Activated T-helper 1 cell treated with anti-CD3 and anti-CD28 coated beads, Interleukin-12 subunit alpha, Interleukin-12 subunit beta, Interleukin-2, Interleukin-4 antibody, amounts not matched to agents 30 ng/mL and 10 ng/mL and 1 ng/mL, durations not matched to agents 14 hours and 24 hours and 36 hours (primary cell): ENCODE measurements at places on chromosomes 11 and 22. TPM values are rescaled to one million over a fixed set of nuclear protein-coding genes. Genes with fewer than 3 reads are reported as not detected.

Gene HEPHL1
- not detected in 2 replicates for total RNA-seq

Gene TRIM48
- not detected in 2 replicates for total RNA-seq

Gene MYBPC3
- total RNA-seq, result not detected in 2 replicates

Gene ZNF215
- total RNA-seq, result 1.8 and 2.1 TPM in 2 replicates

Gene SLC29A2
- total RNA-seq, result 14.3 and 16.6 TPM in 2 replicates

Gene TMA7B
- 1.3 and 1.7 TPM in 2 replicates for total RNA-seq

DNA sequence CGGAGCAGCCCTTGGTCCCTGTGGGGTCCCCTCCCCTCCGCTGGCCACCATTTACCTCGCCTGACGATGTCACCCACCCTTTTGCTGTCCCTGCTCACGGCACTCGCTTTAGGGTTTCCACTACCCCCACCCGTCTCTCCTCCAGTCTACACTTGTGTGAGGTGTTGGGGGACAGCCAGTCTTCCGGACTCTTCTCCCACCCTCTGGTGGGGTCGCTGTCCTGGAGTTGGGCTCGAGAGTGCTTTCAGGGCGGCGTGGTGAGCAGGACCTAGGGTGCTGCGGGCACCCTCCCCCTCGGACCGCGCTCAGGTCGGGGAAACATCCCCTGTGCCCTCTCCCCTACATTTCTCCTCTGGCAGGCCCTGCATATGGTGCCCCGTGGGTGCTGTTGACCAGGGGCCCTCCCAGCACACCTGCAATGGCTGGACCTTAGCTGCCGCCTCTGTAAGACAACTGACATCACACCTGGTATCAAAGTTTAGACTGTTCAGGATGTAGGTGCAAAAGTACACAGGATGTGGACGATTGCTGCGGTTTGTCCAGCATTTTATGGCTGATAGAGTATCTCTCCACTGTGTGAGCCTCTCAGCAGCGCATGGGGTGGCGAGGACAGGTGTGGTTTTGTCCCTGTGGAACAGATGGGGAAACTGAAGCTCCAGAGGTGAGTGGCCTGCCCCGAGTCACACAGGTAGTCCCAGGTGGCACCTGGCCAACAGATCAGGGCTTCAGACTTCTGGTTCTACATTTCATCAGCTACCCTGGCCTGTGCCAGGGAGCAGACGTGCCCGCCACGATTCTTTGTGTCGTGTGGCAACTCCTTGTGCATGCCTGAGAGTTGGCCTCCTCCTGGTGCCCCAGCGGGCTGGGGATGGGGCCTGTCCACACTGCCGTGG is 1.2 kb downstream of the GRK2 start:
- H3K4me1 ChIP-seq, result peaks cover 79% of the 10 kb centered on the region
- H3K36me3 ChIP-seq, result peaks cover 50% of the 10 kb centered on the region
- no peaks in the 10 kb centered on the region for H3K27me3 ChIP-seq

DNA sequence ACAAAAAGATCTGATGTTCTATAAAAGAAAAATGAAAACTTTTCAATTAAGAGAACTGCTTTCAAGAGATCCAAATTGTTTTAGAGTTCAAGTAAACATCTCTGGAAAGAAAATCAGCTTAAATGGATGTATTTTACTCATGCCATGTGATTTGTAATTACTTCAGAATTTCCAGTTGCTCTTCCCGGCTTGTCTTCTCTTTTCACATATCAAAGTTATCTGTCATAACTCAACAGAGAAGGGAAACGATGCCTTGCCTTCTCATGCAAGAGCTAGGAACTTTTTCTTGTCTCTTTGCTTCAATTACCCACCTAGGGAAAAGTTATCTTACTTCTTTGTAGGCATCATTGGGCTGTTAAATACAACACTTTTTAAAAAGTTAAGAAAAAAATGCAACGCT is 255.2 kb upstream of the POU2AF2 start:
- DNase-seq, result no peak
- no peaks in the 10 kb centered on the region for H3K36me3 ChIP-seq
- no peak overlapping the region for H3K27ac ChIP-seq
- H3K4me1 ChIP-seq, result no peaks in the 10 kb centered on the region

- no peak overlapping the region for H3K27ac ChIP-seq
- H3K36me3 ChIP-seq, result no peaks in the 10 kb centered on the region
- H3K4me1 ChIP-seq, result no peaks in the 10 kb centered on the region
- no peak for DNase-seq
Observed at GRCh38 chr11:45560155-45560912, 105.1 kb downstream of the CHST1 start.

GRCh38 chr11:76337923-76338322 is 43.0 kb downstream of the THAP12 start:
- H3K4me1 ChIP-seq, result peaks cover 23% of the 10 kb centered on the region
- no peak for DNase-seq
- H3K36me3 ChIP-seq, result no peaks in the 10 kb centered on the region
- no peak overlapping the region for H3K4me3 ChIP-seq
- no peak overlapping the region for H3K27ac ChIP-seq
- H3K27me3 ChIP-seq, result no peaks in the 10 kb centered on the region

GRCh38 chr11:35531246-35531645 is 5.8 kb upstream of the PAMR1 start:
- no peak for DNase-seq
- H3K4me3 ChIP-seq, result no peak overlapping the region
- H3K36me3 ChIP-seq, result no peaks in the 10 kb centered on the region

GRCh38 chr22:29607426-29607825 is 4.0 kb downstream of the NF2 start:
- H3K4me3 ChIP-seq, result no peak overlapping the region
- peaks cover 13% of the 10 kb centered on the region for H3K36me3 ChIP-seq
- no peak overlapping the region for H3K27ac ChIP-seq

GRCh38 chr22:48342732-48343131 is 1484.9 kb downstream of the BRD1 start:
- no peaks in the 10 kb centered on the region for H3K4me1 ChIP-seq
- H3K27ac ChIP-seq, result no peak overlapping the region
- H3K36me3 ChIP-seq, result no peaks in the 10 kb centered on the region
- DNase-seq, result no peak
- no peak overlapping the region for H3K4me3 ChIP-seq

DNA sequence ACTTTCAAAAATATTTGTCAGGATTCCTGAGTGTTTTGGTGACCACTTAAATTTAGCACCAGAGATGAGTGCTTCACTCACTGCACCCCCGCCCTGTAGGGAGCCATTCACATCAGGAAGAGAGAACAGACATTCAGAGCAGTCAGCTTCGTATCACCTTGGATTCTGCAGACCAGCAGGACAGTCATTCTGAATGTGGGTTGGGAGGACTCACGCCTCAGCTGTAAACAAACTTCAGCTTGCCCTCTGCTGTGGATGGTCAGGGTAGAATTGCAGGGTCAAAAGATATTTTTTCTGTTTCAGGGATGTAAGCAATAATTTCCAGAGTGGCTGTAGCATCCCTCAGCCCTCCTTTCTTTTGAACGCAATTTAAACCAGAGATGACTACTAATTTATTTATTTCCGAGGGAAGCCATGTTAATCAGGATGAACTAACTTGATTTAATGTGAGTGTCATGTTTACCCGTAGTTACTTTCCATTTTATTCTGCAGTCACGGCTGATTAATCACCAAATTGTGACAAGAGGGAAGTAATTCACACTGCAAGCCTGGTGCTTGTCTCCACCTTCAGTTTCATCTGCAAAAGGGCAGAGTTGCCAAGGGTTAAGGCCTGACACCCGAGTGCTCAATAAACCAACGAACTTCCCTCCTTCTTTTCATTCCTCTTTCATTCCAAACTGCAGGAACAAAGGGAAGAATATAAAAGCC is 174.2 kb upstream of the DDI1 start:
- H3K27ac ChIP-seq, result no peak overlapping the region
- H3K4me3 ChIP-seq, result no peak overlapping the region
- H3K4me1 ChIP-seq, result no peaks in the 10 kb centered on the region
- no peak for DNase-seq
- no peaks in the 10 kb centered on the region for H3K27me3 ChIP-seq

GRCh38 chr22:47166033-47166404 is 403.6 kb downstream of the TBC1D22A start:
- H3K36me3 ChIP-seq, result no peaks in the 10 kb centered on the region
- DNase-seq, result no peak
- no peak overlapping the region for H3K27ac ChIP-seq
- H3K4me1 ChIP-seq, result no peaks in the 10 kb centered on the region
- no peaks in the 10 kb centered on the region for H3K27me3 ChIP-seq

DNA sequence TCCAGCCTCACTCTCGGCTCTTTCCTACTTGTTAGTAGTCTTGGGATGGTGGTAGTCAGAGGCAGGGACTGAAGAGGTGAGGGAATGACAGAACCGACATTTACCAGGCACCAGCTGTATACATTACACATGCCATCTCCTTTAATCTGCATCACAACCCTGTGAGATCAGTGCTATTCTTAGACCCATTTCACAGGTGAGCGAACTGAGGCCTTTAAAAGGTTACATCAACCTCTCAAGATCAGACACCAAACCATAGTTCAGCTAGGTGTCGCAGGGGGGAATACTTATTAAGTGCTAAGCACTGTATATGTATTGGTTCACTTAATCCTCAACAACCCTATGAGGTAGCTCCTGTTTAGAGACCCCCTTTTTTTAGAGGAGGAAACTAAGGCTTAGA is 5.6 kb downstream of the PLA2G3 start:
- H3K36me3 ChIP-seq, result no peaks in the 10 kb centered on the region
- DNase-seq, result no peak
- no peak overlapping the region for H3K4me3 ChIP-seq
- no peak overlapping the region for H3K27ac ChIP-seq
- no peaks in the 10 kb centered on the region for H3K4me1 ChIP-seq
